ENCODE measurements at places on chromosomes 2 and 18. TPM values are rescaled to one million over a fixed set of nuclear protein-coding genes. Genes with fewer than 3 reads are reported as not detected.

DNA sequence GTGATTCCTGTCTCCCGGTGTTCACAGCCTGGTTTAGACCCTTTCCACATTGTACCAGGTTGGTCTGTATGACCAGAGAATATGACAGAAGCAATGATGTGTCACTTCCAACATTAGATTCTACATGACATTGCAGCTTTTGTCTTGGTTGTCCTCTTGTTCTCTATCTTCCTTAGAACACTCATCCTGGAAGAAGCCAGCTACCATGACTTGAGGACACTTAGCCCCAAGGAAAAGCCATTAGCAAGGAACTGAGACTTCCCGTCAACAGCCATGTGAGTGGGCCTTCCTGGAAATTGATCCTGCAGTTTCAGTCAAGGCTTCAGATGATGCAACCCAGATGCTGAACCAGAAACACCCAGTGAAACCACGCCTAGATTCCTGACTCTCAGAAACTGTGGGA, 143.3 kb downstream of the MREG start:
- H3K4me1 ChIP-seq: no peaks in the 10 kb centered on the region
- no peak overlapping the region for H3K27ac ChIP-seq
- no peak for DNase-seq
- H3K27me3 ChIP-seq: no peaks in the 10 kb centered on the region
- H3K36me3 ChIP-seq: no peaks in the 10 kb centered on the region

The GPBAR1 gene
- total RNA-seq: 1.6 TPM

- DNase-seq: no peak
- H3K27me3 ChIP-seq: no peaks in the 10 kb centered on the region
- no peak overlapping the region for H3K4me3 ChIP-seq
- H3K27ac ChIP-seq: no peak overlapping the region
- no peaks in the 10 kb centered on the region for H3K36me3 ChIP-seq
- peaks cover 2% of the 10 kb centered on the region for H3K4me1 ChIP-seq
Measured at GRCh38 chr2:46315103-46315890, 18.1 kb downstream of the EPAS1 start.

GRCh38 chr2:33246432-33246831, 230.0 kb upstream of the RASGRP3 start:
- no peaks in the 10 kb centered on the region for H3K4me1 ChIP-seq
- no peak for DNase-seq
- no peaks in the 10 kb centered on the region for H3K27me3 ChIP-seq
- H3K36me3 ChIP-seq: no peaks in the 10 kb centered on the region
- H3K27ac ChIP-seq: no peak overlapping the region

The AMER3 gene
- total RNA-seq: 0.49 TPM

DNA sequence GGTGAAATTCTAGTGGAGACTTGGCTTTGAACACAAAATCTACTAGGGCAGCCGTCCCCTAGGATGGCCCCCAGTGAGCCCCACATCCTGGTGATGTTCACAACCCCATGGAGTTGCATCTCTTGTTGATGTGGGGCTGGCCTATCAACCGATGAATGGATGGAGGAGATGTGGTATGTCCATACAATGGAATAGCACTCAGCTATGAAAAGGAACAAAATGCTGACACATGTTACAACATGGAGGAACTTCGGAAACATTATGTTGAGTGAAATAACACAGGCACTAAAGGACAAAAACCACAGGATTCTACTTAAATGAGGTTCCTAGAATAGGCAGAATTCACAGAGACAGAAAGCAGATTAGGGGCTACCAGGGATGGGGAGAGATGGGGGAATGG, 80.1 kb upstream of the ASAP2 start:
- no peaks in the 10 kb centered on the region for H3K36me3 ChIP-seq
- H3K4me1 ChIP-seq: no peaks in the 10 kb centered on the region
- H3K27me3 ChIP-seq: no peaks in the 10 kb centered on the region
- H3K4me3 ChIP-seq: no peak overlapping the region
- DNase-seq: no peak

DNA sequence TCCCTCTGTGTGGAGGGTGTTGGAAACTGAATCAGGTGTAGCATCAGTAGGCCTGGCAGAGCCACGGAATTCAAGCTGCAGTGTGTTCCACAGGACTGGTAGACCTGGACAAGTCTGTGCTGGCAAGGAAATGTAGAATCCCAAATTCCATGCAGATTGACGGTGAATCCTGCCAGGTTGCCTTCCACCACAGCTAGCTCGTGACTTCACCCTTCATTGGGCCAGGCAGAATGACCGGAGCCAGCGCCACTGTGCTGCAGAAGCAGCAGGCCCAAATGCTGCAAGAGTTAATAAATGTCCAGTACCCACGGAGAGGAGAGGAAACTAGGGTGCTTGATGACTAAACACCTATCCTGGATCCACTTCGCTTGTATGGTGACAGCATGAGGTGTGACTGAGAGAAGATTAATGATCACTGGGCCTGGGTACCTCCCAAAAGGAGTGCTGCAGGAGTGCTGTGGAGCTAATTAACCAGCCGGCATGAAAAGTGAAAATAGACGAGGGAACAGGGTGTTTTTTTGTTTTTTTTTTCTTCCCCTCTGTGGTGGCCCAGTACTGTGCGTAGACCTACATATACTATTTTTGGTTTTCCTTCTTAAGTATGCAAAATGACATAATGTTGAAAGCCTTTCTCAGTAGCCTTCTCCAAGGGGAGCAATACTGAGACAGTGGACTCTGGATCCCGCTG, 122.2 kb downstream of the TANC1 start:
- H3K4me1 ChIP-seq: peaks cover 10% of the 10 kb centered on the region
- H3K4me3 ChIP-seq: no peak overlapping the region
- no peaks in the 10 kb centered on the region for H3K27me3 ChIP-seq
- H3K27ac ChIP-seq: no peak overlapping the region

DNA sequence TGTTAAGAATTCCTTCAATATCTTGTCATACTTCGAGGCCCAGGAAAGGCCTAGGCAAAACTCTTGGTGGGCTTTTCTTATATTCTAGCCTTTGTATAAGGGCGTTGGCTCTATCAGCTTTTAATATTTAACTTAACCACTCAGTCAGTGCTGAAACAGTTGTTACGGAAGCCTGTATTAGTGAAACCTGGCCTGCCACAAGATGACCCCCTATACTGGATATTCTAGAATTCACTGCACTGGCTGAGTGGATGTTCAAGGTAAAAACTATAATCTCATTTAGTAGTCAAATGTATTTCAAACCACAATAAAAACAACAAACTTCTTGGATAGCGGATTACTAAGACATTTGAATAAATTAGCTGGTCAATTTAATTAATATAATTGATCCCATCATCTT, 91.7 kb upstream of the HNMT start:
- H3K36me3 ChIP-seq: no peaks in the 10 kb centered on the region
- no peaks in the 10 kb centered on the region for H3K27me3 ChIP-seq
- H3K4me3 ChIP-seq: no peak overlapping the region
- H3K27ac ChIP-seq: no peak overlapping the region
- H3K4me1 ChIP-seq: no peaks in the 10 kb centered on the region

The SPP2 gene
- not detected for total RNA-seq
